ENCODE measurements at places on chromosomes 16 and 17. TPM values are rescaled to one million over a fixed set of nuclear protein-coding genes. Genes with fewer than 3 reads are reported as not detected.

GRCh38 chr17:16649585-16649984, 4.1 kb downstream of the ZNF624 start:
- no peak for DNase-seq

ABCA9 gene
- 0.09 TPM for total RNA-seq

PIK3R5 gene
- total RNA-seq: 81.4 TPM

GRCh38 chr17:9342225-9342624, 233.4 kb downstream of the STX8 start:
- DNase-seq: no peak

DNA sequence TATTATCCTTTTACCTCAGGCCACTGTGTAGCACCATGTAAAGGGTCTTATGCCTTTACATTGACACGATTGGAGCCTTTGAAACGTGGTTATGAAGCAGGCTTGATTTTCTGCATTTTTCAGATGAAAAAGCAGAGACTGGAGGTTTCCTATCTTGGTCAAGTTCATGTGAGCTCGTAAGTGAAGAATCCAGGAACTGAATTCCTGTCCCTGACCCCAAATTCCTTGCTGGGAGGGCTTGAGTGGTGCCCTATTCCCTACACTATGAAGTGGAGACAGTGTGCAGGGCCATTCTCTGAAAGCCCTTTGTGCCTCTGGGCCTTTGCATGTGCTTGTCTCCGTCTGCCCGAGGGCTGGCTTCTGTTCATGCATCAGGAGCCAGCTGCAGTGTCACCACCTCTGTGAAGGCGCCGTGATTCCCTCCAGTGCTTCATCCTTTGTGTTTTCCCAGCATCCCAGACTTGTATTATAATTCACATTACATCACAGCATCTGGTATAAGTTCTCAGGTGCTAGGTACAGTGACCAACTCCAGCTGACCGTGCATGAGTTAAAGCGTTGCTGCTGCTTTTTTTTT, 181.1 kb downstream of the SNX29 start:
- no peak for DNase-seq

TOM1L1 gene
- not detected for total RNA-seq

TMEM235 gene
- total RNA-seq: not detected

DNA sequence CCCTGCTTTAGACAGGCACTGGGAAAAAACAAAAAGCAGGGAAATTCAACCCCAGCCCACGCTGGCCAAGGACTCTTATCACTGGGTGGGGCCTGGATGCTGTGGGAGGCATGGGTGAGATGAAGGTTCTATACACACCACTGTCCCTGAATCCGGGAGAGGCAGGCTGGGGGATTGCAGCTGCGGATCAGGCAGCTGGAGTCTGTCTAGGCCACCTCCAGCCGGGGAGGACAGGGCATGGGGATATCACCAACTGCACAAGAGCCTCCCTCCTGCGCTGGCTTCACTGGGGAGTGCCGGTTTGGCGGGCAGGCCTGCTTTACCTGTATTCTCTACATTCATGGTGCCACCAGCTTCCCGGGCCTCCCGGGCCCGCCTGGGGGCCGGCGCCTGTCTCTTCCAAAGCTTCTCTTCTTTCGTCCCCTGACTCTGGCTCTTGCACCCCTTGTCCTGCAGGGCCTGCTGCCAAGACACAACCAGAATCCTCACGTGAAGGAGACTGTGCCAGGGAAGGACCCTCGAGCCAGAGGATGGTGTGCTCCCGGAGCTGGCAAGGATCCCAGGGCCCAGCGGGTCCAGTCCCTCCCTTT, 13.9 kb downstream of the KIFC3 start:
- DNase-seq: no peak

DNA sequence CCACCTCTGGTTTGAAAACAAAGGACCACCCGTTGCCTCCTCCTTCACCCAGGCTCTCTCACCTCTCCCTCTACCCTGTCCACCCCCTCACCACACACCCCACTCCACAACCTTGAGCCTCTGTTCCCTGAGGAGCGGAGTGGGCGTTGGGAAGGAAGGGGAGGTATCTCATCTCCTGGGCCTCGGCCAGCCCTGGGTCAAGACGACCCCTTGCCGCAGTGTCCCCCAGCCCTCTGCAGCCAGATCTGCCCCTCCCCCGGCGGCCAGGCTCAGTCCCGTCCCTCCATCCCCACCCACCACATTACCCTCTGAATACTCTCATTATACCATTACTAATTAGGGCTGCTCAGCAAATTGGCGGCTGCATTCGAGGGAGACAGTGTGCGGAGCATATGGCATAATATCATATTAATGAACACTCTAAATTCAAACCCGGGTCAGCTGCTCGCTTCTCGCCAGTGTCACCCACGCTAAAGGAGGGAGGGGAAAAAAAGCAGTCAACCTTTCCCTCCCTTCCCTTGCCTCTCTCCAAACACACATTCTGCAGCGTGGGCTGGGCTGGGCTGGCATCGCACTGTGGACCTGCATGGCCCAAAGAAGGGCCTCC, 123.2 kb upstream of the LHX1 start:
- DNase-seq: no peak

DNA sequence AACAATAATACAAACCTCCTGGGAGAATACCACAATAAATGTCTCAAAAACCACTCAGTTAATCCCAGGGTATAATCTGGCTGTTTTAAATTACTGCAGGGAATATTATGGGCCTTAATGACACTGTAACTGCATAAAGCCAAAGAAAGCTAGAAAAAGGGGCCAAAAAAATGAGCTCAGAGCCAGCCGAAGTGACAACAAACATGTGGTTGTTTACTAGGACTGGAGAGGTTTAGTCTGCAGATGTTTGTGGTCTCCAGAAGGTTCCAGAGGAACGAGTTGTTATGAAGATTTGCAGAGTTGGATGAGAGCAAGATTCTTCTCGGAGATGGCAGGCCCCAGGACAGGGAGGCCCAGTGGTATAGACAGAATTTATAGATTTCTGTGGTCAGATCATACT, 97.1 kb upstream of the AKTIP start:
- DNase-seq: no peak

DNA sequence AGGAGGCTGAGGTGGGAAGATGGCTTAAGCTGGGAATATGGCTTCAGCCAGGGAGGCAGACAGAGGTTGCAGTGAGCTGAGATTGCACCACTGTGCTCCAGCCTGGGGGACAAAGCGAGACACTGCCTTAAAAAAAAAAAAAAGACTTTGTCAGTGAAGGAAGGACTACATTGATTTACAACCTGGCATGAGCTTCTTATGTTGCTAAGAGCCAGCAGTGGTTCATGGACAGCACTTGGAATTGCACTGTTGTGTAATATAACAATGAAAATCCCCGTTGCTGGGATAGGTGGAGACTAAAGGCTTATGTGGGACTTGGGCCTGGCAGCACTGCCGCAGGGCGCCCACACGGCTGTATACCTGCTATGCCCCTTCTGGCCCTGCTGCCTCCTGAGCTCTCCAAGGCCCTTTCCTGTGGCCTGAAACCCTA, 14.1 kb upstream of the SLC16A5 start:
- DNase-seq: no peak

HAP1 gene
- total RNA-seq: 0.14 TPM

ATP1B2 gene
- total RNA-seq: 0.14 TPM

SBK1 gene
- 15.9 TPM for total RNA-seq

DNA sequence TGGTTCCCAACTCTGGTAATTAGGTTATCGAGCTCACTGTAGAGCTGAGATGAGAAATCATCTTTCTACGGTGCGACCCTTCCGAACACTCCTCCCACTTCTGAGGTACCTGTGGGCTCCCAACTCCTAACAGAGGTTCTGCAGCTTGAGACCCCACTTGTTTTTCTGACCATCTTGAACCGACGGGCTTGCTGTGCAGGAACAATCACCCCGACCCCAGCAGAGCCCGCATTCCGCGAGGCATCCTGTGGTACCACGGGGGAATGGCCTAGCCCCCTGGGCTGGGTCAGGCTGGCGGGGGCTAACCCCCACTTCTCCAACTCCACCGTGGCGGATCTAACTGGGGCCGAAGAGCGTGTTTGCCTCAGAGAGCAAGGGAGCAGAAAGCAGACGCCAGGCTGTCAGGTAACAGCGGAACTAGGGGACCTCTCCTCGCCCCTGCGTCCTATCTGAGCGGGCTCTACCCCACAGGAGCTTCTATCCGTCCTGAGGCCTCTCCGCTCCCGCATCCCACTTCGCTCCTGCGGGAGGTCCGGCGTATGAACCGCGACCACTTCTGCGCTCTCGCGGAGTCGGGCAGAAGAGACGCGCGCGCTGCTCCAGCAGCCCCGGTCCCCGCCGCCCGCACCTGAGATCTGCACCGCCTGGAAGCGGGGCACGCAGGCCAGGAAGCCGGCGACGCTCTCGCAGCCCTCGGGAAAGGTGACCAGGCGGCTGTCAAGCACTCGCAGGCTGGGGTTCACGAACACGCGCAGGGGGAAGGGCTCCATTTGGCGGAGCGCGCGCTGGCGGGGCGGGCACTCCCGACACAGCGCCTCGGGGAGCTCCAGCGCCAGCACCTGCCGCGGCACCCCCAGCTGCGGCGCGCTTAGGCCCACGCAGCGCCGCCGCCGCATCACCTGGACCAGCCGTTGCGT, 761 bp downstream of the PDF start:
- no peak for DNase-seq

NTHL1 gene
- 19.4 TPM for total RNA-seq

DNA sequence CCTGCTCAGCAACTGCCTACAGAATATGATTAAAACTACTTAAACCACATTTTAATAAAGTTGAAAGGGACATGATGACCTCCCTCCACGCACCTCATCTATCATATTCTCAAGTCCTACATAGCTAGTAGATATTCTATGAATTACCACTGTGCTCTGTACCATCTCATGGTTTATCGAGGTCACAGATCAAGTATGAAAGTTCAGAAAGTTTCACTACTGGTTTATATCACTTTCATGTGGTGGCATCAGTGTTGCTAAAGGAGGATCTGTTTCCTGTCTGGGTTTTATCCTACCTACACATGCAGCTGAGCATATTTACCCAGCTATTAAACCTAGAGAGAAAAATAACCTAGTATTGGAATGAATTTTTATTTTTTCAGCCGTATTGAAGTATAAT, 214.9 kb upstream of the MON1B start:
- DNase-seq: no peak

CDK5R1 gene
- total RNA-seq: 8.4 TPM

GRCh38 chr17:14094676-14095601, 25.6 kb downstream of the COX10 start:
- DNase-seq: no peak

DNA sequence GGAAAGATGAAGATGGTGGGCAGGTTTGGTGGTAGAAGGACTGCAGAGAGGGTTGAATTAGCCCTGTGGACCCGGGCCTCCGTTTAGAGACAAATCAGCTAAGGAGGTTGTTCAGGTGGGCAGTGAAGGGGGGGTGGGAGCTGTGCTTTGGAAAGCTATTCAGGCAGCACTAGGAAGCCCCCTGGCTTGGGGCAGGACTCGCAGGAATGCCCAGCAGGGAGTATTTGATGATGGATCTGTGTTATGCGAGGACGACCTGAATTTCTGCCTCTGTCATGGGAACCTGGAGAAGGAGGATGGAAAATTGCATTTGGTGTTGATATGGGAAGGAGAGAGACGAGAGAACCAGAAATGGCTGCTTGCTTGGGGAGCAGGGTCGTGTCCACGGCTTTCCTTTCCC, 3.5 kb downstream of the SPDYE4 start:
- DNase-seq: no peak

- DNase-seq: no peak
Observed at GRCh38 chr17:34474706-34475105, 104.7 kb upstream of the TMEM132E start.

DNA sequence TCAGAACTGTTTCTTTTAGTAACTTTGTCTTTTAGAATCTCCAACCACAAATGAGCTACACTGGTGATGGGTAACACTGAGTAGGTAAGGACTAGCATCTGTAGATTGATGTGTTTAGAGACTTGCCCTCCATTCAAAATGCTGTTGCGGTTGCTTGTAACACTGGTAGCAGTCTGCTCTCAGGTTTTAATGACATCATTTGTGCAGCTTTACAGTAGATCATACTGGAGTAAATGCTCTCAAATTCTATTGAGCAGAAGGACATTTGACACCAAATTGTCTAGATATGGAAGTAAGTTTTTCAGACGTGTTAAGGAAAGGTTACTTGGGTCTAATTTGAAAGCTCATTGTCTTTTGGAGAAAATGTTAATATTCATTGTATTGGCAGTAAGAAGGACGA, 98.8 kb downstream of the NLK start:
- no peak for DNase-seq

- DNase-seq: no peak
Observed at GRCh38 chr17:74070998-74071679, 132.3 kb upstream of the RPL38 start.

GRCh38 chr16:81632392-81633146, 146.5 kb upstream of the PLCG2 start:
- peak; percentile 56 for DNase-seq

GRCh38 chr17:4898927-4899326, 409 bp upstream of the C17orf107 start:
- no peak for DNase-seq

GRCh38 chr17:49850772-49851386, 3.0 kb upstream of the TAC4 start:
- peak; percentile 54 for DNase-seq

CD300C gene
- 0.45 TPM for total RNA-seq

- DNase-seq: no peak
Observed at GRCh38 chr16:56606476-56607108, 1.8 kb upstream of the MT2A start.
